PC-3 (cell line): ENCODE measurements at places on chromosomes 3 and 15.

GRCh38 chr3:111521891-111522290 is 20.1 kb upstream of the CD96 start:
- no peak overlapping the region for H3K4me3 ChIP-seq
- no peaks in the 10 kb centered on the region for H3K36me3 ChIP-seq
- no peaks in the 10 kb centered on the region for H3K27me3 ChIP-seq
- H3K4me1 ChIP-seq, result no peaks in the 10 kb centered on the region
- DNase-seq, result no peak

DNA sequence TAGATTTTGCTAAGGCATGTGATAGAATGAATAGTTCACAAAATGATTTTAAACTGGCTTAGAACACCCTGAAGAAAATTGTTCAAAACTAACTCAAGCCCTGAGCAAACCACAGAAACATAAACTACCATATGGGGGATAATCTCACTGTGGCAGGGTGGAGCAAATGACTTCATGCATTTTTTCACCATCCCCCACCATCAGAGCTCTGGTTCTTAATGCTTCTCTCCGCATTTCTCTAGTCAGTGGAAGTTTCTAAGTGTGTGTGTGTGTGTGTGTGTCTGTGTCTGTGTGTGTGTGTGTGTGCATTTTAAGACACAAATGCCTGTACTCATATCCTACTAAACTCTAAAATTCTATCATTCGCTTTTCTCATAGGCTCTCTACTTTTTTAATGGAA is 107.1 kb upstream of the PHLDB2 start:
- H3K4me1 ChIP-seq, result peaks cover 42% of the 10 kb centered on the region
- H3K4me3 ChIP-seq, result no peak overlapping the region
- no peaks in the 10 kb centered on the region for H3K27me3 ChIP-seq
- no peak overlapping the region for H3K27ac ChIP-seq
- no peak for DNase-seq

DNA sequence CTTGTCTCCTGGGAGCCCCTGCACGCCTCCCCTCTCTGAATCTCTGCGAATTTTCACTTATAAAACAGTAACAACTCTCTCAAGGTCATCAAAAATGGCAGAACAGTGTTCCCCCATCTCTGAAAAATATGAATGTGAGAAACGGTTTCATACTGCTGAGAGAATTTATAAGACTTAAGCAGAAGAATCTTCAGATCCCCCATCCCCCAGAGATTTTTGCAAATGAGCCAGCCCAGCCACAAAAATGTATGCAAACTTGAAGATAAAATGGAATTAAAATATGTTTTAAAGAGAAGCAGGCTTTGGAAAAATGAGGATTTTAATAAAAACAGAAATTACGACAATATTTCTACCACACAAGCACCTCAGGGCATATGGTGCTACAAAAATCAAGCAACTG is 173.0 kb downstream of the STT3B start:
- 0 out of 2 replicates have a peak, but pooled peaks cover 9% of the 10 kb centered on the region for H3K36me3 ChIP-seq
- no peaks in the 10 kb centered on the region for H3K27me3 ChIP-seq
- DNase-seq, result no peak

GRCh38 chr3:28651159-28651558 is 302.5 kb upstream of the AZI2 start:
- no peaks in the 10 kb centered on the region for H3K36me3 ChIP-seq
- H3K4me1 ChIP-seq, result no peaks in the 10 kb centered on the region
- peaks cover 16% of the 10 kb centered on the region; the same call in 1 of the 2 replicates for H3K27me3 ChIP-seq
- DNase-seq, result no peak

DNA sequence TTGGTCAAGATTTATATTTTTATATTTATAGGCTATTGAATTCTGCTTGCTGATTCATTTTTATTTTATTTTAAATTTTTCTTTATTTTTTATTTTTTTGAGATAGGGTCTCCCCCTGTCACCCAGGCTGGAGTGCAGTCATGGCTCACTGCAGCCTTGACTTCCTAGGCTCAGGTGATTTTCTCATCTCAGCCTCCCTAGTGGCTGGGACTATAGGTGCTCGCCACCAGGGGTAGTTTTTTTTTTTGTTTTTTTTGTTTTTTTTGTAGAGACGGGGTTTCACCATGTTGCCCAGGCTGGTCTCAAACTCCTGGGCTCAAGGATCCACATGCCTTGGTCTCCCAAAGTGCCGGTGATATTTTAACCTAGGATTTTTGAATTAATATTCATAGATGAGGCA is 31.2 kb downstream of the NR2E3 start:
- no peaks in the 10 kb centered on the region for H3K36me3 ChIP-seq
- H3K27me3 ChIP-seq, result no peaks in the 10 kb centered on the region
- no peaks in the 10 kb centered on the region for H3K4me1 ChIP-seq
- no peak overlapping the region for H3K27ac ChIP-seq

GRCh38 chr3:188421151-188421821 is 267.3 kb downstream of the LPP start:
- 0 out of 2 replicates have a peak overlapping the region, but pooled peaks have one; percentile 13 for H3K4me3 ChIP-seq
- H3K36me3 ChIP-seq, result no peaks in the 10 kb centered on the region
- H3K27me3 ChIP-seq, result no peaks in the 10 kb centered on the region
- peaks cover 18% of the 10 kb centered on the region for H3K4me1 ChIP-seq

- peak; percentile 89 for DNase-seq
- peaks cover 53% of the 10 kb centered on the region for H3K27me3 ChIP-seq
- no peaks in the 10 kb centered on the region for H3K36me3 ChIP-seq
- no peak overlapping the region for H3K4me3 ChIP-seq
- no peak overlapping the region for H3K27ac ChIP-seq
These were observed 20.6 kb upstream of the EPHB3 start for GRCh38 chr3:184540777-184541681.

- H3K4me3 ChIP-seq, result no peak overlapping the region
- H3K27ac ChIP-seq, result no peak overlapping the region
- 0 out of 2 replicates have a peak, but pooled peaks cover 7% of the 10 kb centered on the region for H3K4me1 ChIP-seq
- H3K27me3 ChIP-seq, result no peaks in the 10 kb centered on the region
These were observed 6.8 kb upstream of the SNRK start for GRCh38 chr3:43279532-43279931.

DNA sequence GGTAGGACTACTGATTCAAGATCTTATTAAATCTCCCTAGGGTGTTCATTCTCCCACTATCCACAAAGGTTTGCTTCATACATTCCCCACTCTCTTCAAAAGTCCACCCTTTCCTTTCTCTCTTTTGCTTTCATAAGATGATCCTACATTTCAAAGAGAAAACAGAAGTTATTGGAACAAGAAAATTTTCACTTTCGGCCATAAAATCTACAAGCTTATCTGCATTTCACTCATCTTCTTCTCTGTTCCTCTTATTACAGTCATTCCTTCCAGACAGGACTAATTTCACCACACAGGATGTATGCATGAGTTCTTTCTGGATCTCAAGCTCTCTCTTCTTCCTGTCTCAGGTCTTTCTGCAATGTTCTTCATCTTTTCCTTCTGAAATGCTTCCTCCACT is 238.7 kb downstream of the ISL2 start:
- H3K36me3 ChIP-seq, result no peaks in the 10 kb centered on the region
- DNase-seq, result no peak
- H3K4me1 ChIP-seq, result no peaks in the 10 kb centered on the region
- H3K27ac ChIP-seq, result no peak overlapping the region
- H3K27me3 ChIP-seq, result no peaks in the 10 kb centered on the region

- DNase-seq, result no peak
- no peaks in the 10 kb centered on the region for H3K4me1 ChIP-seq
- no peak overlapping the region for H3K4me3 ChIP-seq
- H3K27ac ChIP-seq, result no peak overlapping the region
- no peaks in the 10 kb centered on the region for H3K27me3 ChIP-seq
These were observed 447.0 kb upstream of the NECTIN3 start for GRCh38 chr3:110624576-110624975.
